Omental fat pad (tissue), 4 donors: ENCODE measurements at places on chromosomes 13 and 19. TPM values are rescaled to one million over a fixed set of nuclear protein-coding genes. Genes with fewer than 3 reads are reported as not detected.

DNA sequence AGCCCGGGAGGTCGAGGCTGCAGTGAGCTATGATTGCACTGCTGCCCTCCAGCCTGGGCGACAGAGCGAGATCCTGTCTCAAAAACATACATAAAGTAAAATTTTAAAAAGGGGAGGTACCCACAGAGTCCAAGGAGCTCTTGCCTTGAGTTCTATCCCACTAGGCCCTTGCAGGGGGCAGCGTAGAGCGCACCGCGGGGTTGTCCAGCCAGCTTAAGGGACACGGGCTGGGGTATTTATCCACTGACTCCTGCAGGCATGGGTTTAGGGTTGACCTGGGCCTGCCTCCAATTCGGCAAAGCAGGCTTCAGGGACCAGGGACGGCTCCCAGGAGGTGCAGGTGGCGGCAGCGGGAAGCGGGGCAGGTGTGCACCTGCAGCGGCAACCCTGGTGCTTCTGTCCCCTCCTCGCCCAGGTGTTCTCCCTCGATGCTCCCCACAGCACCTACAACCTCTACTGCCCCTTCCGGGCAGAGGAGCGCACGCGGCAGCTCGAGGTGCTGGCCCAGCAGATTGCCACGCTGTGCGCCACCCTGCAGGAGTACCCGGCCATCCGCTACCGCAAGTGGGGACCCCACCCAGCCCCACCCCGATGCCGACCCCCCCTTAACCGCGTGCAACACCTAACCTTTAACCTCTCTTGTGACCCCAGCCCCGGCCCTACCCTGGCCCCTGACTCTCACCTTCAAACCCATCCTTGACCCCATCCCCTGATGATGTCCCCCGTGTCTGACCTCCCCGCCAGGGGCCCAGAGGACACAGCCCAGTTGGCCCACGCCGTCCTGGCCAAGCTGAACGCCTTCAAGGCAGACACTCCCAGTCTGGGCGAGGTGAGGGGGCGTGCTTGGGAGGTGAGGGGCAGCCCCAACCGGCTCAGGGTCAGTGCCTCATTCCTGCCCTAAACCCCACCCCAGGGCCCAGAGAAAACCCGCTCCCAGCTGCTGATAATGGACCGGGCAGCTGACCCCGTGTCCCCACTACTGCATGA lies 4.7 kb downstream of the STXBP2 start:
- DNase-seq: no peak

GRCh38 chr19:38081547-38082255 lies 142.3 kb downstream of the DPF1 start:
- no peak for DNase-seq

DNA sequence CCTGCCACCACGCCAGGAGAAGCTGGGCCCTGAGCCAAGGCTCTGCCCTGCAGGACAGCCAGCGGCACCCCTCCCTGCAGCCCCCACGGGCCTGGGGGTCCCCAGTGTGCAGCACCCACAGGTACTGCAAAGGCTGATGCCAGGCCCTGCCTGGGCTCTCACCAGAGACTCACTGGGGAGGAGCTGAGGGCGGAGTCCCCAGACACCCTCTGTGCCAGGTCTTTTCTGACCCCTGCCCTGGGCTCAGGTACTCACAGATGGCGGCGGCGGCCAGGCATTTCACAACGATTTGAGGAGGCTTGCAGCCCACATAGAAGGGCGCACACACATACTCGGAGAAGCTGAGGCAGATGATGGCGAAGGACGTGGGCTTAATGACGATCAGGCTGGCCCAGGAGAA lies 5.7 kb downstream of the SLC7A9 start:
- DNase-seq: no peak

Gene ZNF491
- total RNA-seq: 3.9 TPM

Gene KBTBD7
- total RNA-seq: 4.7 TPM
